ENCODE measurements at places on chromosomes 4 and X.

DNA sequence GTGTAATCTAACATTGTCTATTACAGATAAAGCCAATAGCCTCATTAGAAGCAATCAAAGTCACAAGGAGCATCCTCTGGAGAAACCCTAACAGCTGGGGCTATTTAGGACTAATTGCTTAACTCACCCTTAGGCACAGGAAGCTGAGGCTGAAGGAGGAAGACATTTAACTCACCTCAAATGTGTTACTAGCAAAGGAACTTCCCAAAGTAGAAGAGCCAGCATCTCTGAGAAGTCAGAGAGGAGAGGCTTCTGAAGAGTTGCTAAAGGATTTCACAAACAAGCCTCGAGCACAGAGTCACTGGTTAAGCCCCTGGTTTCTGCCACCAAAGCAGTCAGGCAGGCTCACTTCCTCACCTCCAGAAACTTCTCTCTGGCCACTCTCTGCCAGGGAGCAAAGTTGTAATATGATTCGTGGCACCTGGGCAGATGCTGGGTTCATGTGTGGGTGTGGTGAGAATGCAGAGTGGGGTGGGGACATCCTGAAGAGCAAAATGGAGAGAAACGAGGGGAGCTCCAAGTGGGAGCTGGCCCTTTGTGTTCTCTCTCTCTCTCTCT, 201.3 kb downstream of the HS6ST2 start:
- DNase-seq, result no peak

- no peak for DNase-seq
Observed at GRCh38 chrX:152733261-152733975, at the start of the genes CSAG1 and MAGEA12. Gene CSAG1 (minus strand): TSS chrX:152733721. CDS start chrX:152732460, 1,261 bp downstream. Gene MAGEA12 (plus strand): TSS chrX:152733757. CDS start chrX:152736162, 2,405 bp downstream.

GRCh38 chrX:48934581-48935300, 15.9 kb upstream of the PIM2 start:
- DNase-seq, result no peak

DNA sequence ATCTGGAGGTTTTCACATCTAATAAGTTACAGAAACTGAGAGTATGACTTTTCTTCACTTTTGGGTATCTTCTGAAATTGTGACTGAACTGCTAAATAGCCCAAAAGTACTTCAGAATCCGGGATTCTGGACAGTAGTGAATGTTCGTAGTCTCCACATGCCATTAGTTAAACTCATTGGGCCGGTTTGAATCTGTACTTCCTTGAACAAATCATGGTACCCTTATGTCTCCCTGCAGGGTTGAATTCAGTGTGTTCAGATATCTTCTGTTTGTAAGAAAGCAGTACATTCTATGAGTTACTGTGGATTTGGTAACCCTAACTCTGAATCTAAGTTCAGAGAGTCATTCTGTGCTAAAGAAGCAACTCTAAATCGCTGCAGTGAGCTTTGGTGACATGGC, 33.6 kb downstream of the FAM193A start:
- DNase-seq, result no peak

- no peak for DNase-seq
Observed at GRCh38 chrX:23885803-23886202, 21.9 kb downstream of the APOO start.

DNA sequence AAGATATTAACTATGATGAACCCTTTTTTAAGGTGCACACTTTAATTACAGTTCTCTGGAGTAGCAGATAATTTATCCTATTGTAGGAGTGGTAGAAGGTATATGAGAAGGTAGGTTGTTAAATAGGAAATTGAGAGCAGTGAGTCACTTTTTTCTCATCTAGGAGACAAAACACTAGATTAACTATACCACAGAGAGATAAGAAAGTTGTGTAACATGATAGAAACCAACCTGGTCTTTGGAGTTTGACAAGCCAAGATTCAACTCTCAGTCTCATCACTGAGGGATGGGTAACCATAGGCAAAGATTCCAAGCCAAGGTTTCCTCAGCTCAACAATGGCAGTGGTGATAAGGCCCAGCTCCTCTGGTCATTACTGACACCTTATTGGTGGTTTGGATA, 104.0 kb downstream of the MAD2L1 start:
- no peak for DNase-seq

DNA sequence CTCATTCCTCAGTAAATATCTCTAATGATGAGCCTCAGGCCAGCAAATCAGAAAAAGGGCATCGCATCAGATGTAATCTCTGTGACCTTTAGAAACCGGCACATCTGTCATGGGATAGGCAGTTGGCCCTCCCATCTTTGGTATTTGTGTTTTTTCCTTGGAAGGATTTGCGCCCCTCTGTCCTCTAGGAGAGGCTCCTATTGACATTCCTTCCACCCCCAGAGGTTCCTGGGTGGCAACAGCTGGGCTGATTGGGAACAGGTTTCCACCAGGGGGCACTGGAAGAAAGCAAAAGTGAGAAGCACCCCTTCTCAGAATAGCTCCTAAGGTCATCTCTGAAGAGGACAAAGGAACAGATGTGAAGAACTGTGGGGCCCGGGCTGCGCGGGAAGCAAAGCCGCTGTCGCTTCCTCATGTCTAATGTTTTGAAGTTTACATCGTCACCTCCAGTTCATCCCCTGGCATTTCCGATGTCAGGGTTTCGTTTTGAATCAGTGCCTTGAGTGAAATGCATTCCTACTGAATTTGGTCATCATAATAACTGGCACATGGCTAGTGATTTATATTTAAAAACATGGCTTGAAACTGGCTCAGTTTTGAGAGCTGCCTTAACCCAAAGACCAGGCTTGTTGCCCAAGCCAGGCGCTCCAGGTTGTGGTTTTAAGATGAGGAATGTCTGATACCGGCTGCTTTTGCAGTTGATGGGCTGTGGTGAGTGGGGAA, 6.2 kb downstream of the TXK start:
- peak; percentile 24 for DNase-seq

DNA sequence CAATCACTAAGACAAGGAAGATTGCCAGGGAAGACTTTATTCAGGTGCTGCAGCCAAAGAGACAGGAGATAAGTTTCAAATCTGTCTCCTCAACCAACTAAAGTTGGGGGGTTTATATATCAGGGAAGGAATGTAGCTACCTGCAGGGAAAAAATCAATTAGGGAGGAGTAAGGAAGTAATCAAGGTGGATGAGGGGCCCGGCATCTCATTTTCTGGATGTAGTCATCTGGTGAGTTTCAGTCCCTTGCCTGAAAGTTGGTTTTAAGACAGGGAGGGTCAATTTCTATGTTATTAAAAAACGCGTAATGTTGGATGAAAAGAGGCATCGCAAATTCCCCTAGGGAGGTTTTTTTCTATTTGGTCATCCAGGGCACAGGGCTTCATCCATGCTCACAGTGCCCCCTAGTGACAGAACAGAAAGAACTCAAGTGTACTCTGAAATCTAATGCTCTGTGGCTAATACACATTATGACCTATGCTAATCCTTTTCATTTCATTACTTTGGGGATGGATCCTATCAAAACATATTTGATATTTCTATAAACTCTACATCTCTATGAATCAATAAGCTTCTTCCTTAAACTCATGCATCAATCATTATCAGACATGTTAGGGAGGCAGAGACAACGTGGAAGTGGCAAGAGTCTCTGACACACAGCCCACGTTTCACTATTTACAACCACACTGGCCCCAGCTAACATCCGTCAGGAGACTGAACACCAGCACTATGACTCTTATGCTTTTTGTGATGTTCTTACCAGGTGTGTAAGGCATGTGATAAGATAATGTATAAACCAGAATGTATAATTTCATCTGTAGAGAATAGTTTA, 1577.0 kb upstream of the TENM3 start:
- no peak for DNase-seq

GRCh38 chr4:184056877-184057276, 151.8 kb downstream of the STOX2 start:
- DNase-seq, result no peak

GRCh38 chrX:153766871-153767673, 3.0 kb downstream of the PLXNB3 start:
- DNase-seq, result no peak

Data from activated naive CD4-positive, alpha-beta T cell (primary cell).